ENCODE measurements at places on chromosomes 2 and 18.

DNA sequence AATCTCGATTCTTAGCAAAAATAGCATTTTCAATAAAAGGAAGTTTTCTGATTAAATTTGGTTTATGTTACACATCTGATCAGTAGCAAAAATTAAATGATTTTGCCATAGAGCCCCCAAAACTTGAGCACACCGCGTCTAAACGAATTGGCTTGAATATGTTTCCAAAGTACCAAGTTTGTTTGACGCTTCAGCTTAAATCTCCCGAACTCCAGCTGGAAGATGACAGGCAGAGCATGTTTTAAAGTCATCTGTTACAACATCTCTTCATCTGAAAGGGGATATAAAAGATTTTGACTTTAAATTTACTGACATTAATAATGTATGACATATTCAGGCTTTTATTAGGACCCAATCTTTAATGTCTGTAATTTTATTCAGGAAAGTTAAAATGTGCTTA lies 129.8 kb downstream of the NCK2 start:
- no peak for DNase-seq

DNA sequence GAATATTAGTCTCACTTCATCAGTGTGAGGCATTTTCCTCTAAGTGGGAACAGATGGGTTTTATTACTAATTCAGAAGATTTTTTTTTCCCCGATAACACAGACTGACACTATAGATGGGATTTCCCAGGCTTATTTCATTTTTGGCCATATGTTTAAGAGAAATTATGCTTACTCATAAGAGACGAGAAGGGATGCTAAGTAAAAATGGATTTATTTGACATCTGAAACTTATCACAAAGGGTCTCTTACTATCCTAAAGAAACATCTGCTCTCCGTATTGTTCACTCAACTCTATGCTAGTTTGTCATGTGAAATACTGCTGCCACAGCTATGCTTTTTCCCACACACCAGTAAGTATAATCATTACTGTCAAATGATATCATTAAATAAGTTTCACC lies 1476.3 kb downstream of the LRP1B start:
- no peak for DNase-seq

DNA sequence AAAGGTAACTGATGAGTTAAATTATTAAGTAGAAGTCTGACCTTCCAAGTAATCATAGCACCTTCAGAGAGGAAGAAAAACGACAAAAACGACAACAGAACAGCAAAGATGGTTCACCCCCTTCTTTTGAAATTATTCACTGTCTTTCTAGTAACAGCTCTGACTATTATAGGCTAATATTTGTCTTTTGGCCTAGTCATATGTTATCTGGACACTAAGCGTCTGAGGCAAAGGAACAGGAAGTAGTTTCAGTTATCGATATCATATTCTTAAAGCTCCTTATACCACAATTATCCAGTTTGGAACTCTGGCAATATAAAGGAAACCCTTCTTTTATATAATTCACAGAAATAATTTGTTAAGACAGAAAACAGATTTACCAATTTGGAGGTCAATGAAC lies 27.6 kb upstream of the SLC40A1 start:
- no peak for DNase-seq

GRCh38 chr18:39994498-39994897 lies 1960.5 kb upstream of the PIK3C3 start:
- DNase-seq: no peak

- no peak for DNase-seq
Measured at GRCh38 chr2:164109006-164109405, 373.2 kb upstream of the FIGN start.

GRCh38 chr18:36376361-36376760 lies 78.8 kb downstream of the FHOD3 start:
- no peak for DNase-seq

DNA sequence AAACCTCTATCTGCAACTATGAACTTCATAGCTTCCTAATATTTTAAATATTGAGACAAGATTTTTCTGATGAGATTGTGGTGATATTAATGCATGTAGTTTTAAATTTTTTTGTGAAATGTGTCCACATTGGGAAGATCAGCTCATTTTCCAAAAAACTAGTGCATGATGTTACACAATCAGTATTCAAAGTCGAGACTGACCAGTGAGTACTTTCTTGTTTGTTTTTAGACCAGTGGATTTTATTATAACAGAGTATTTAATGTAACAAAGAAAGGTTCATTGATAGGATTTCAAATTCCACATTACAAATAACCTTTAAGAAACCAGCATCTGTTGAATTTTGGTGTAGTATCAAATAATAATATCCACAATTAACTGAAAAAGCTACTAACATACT lies 99.3 kb downstream of the TTC27 start:
- no peak for DNase-seq

GRCh38 chr18:54119524-54120019 lies 104.9 kb downstream of the MBD2 start:
- peak; percentile 3 for DNase-seq
